Fibroblast of villous mesenchyme (primary cell): ENCODE measurements at places on chromosomes 6 and 20. TPM values are rescaled to one million over a fixed set of nuclear protein-coding genes. Genes with fewer than 3 reads are reported as not detected.

The VIP gene
- not detected in 2 replicates for total RNA-seq

The SAMD10 gene
- 0.64 and 1.3 TPM in 2 replicates for total RNA-seq

The ARG1 gene
- total RNA-seq: not detected in 2 replicates

The EYA2 gene
- not detected in 2 replicates for total RNA-seq

The NKAIN2 gene
- not detected in 2 replicates for total RNA-seq

The SLC22A16 gene
- total RNA-seq: not detected in 2 replicates

The GOPC gene
- total RNA-seq: 45.1 and 81.6 TPM in 2 replicates

The XKR7 gene
- total RNA-seq: not detected in 2 replicates

The ETV7 gene
- 0.32 and 0.86 TPM in 2 replicates for total RNA-seq

The ADGB gene
- not detected in 2 replicates for total RNA-seq

The SLC16A10 gene
- total RNA-seq: not detected in 2 replicates

The BYSL gene
- 13.2 and 20.7 TPM in 2 replicates for total RNA-seq

The FRK gene
- 0.32 and 0.43 TPM in 2 replicates for total RNA-seq

The BTN3A1 gene
- total RNA-seq: 22.5 and 39.3 TPM in 2 replicates

The MPIG6B gene
- total RNA-seq: not detected in 2 replicates

The LY6G6D gene
- not detected in 2 replicates for total RNA-seq

The NHLRC1 gene
- total RNA-seq: 1.7 and 2.6 TPM in 2 replicates

The HCK gene
- total RNA-seq: not detected in 2 replicates

The TP53TG5 gene
- total RNA-seq: not detected in 2 replicates

The SPTLC3 gene
- under 0.01 and 0.97 TPM in 2 replicates for total RNA-seq

The KIAA0408 gene
- total RNA-seq: 0.64 and 1.3 TPM in 2 replicates

The UBD gene
- total RNA-seq: not detected in 2 replicates

The COX4I2 gene
- total RNA-seq: not detected in 2 replicates

The PPP1R16B gene
- not detected in 2 replicates for total RNA-seq

The CTAGE9 gene
- total RNA-seq: not detected in 2 replicates

The VGLL2 gene
- not detected in 2 replicates for total RNA-seq

The RAET1G gene
- 1.3 TPM in 2 replicates for total RNA-seq

The C6orf58 gene
- not detected in 2 replicates for total RNA-seq

The STX11 gene
- total RNA-seq: 0.97 and 2.2 TPM in 2 replicates

The FOXA2 gene
- under 0.01 TPM in 1 of 2 replicates, not detected in the other for total RNA-seq

The PAK5 gene
- total RNA-seq: not detected in 2 replicates

The OR2B6 gene
- not detected in 2 replicates for total RNA-seq

The LGSN gene
- under 0.01 and 0.32 TPM in 2 replicates for total RNA-seq

The NANP gene
- total RNA-seq: 8.7 and 16.8 TPM in 2 replicates

The MAS1 gene
- not detected in 2 replicates for total RNA-seq

The DDO gene
- total RNA-seq: 1.9 and 3.9 TPM in 2 replicates

The RNF144B gene
- total RNA-seq: 0.97 and 2.6 TPM in 2 replicates

The KCNK16 gene
- not detected in 2 replicates for total RNA-seq

The E2F3 gene
- total RNA-seq: 8.7 and 13.0 TPM in 2 replicates

The NKX2-2 gene
- total RNA-seq: not detected in 2 replicates

The SLC17A9 gene
- total RNA-seq: 23.7 and 24.8 TPM in 2 replicates

The TNFRSF21 gene
- 39.3 and 43.2 TPM in 2 replicates for total RNA-seq

The ARMH2 gene
- not detected in 2 replicates for total RNA-seq

The SALL4 gene
- 0.43 and 0.97 TPM in 2 replicates for total RNA-seq

The ZBP1 gene
- not detected in 2 replicates for total RNA-seq

The FNDC11 gene
- 0.86 and 0.97 TPM in 2 replicates for total RNA-seq

The CDSN gene
- not detected in 2 replicates for total RNA-seq

The LRRC73 gene
- total RNA-seq: under 0.01 TPM in 2 replicates

The PACSIN1 gene
- total RNA-seq: under 0.01 TPM in 2 replicates

The GPX5 gene
- not detected in 2 replicates for total RNA-seq

The FAM83D gene
- 7.4 and 17.7 TPM in 2 replicates for total RNA-seq

The RPS6KA2 gene
- total RNA-seq: 15.5 and 20.0 TPM in 2 replicates

The DNMT3B gene
- 3.2 and 3.5 TPM in 2 replicates for total RNA-seq

The EPPIN gene
- not detected in 2 replicates for total RNA-seq
